Mesothelial cell of epicardium (in vitro differentiated cells): ENCODE measurements at places on chromosomes 5 and 9.

DNA sequence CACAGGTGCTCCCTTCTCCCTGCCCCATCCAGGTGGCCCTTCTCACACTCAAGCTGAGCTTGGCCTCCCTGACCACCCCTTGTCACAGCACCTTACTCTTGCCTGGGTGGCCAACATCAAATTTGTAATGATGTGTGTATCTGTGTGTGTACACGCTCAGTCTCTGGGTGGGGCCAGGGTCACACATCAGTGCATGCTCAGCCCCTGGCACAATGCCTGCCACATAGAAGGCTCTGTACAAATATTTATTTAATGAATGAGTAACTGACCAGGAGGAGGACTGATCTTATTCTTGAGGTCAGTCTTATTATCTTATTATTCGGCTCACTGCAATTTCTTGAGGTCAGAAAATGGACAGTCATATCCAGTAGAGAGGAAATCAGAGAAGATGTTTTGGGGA is 41.3 kb upstream of the HAND1 start:
- DNase-seq, result no peak

DNA sequence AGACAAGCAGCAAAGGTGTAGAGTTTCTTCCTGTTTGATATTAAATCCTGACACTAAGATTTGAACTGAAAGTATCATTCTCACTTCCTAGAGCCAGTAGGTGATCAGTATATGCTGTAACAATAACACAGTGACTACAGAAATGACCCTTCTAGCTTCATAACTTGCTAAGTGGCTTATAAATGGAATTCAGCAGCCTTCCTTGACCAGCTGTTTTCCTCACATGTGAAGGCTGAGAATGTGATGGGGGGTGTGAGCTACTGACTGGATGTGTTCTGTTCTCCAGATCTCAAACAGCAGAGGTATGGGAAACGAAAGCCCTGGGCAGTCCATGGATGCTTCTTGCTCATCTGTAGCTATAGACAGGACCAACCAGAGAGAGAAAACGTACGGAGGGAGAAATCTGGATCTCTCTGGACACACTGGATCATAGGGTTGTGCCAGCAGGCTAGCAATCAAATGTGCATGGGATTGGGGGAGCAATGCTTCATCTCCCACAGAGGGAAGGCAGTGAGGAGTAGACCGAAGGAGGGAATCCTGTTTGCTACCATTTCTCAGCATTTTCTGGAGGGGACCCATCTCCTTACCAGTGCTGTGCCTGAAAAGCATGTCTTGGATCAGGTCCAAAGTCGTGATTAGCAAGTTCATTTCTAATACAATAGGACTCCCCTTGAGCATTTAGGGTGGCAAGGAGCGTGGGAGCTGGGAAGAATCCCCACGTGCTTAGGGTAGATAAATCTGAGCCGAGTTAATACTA is 39.4 kb downstream of the TNFAIP8 start:
- DNase-seq, result no peak

- no peak for DNase-seq
Measured at GRCh38 chr5:120122703-120123102, 341.4 kb upstream of the PRR16 start.

DNA sequence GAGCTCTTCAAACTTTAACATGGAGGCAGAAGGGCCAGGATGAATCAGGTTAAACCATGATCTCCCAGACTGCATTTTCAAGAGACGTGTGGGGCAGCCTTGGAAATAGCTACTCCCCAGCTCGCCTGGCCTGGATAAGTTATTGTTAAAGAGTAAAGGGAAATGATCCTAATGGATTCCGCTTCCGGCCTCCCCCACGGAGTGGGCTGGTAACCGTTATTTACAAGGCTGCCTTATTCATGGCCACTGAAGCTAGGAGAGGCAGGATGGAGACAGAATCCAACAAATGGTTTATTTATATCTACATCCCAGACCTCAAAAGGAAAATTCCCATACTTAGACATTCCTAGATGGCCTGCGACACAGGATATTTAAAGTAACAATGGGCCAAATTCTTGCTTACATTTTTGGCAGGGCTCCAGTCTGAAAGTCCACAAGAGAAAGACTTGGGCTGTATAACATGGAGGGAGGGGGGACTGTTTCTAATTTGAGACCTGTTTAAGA is 27.9 kb downstream of the SPRY4 start:
- DNase-seq, result no peak

GRCh38 chr9:83669067-83669466 is 38.7 kb downstream of the UBQLN1 start:
- no peak for DNase-seq

DNA sequence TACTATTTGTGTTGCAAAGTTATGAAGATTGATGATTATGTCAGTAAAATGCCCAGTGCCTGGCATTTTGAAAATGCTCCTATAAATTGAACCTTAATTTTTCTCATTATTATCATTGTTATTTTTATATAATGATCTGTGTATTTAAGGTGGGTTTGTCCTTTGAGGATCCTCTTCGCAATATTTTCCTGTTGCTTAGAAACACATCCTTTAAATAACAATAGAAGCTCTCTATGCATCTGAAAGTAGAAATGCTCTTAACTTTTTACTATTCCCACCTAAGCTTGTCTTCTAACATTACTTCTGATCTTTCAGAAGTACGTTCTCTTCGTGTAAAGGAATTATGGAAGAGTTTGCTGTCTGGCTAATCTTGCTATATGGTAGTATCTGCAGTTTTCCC is 214.7 kb upstream of the TLX3 start:
- no peak for DNase-seq

DNA sequence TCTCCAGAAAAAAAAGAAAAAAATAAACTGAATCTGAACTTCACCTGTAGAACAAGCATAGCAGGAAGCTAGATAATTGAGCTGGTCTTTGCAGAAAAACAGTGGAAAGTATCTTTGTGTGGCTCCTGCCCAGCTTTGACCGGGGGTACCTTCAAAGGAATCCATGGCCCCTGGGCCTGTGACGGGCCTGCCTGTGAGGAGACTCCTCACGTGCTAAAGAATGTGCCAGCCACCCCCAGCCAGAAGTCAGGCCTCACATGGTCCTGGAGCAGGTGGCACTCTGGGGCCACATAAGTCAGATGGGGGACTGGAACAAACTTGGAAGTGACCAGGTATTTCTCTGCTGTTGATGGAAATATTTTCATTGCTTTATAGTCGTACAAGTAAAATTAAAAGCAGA is 4.1 kb downstream of the NDUFS6 start:
- no peak for DNase-seq

DNA sequence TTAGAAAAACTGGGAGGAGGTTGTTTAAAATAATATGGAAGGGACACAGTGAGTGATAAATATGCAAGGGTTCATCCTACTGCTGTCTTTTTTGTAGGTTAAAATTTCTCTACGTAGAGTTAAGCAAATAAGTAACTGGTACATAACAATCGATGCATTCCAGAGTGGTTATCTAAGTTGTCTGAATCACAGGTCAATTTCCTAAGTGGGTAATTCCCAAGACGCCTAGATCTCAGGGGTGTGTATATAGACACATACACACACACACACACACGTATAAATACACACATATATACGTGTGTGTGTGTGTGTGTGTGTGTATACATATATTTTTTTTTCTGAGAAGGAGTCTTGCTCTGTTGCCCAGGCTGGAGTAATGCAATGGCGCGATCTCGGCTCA is 22.3 kb downstream of the CAAP1 start:
- no peak for DNase-seq

GRCh38 chr9:14346231-14346791 is 32.4 kb upstream of the NFIB start:
- peak; percentile 43 for DNase-seq

DNA sequence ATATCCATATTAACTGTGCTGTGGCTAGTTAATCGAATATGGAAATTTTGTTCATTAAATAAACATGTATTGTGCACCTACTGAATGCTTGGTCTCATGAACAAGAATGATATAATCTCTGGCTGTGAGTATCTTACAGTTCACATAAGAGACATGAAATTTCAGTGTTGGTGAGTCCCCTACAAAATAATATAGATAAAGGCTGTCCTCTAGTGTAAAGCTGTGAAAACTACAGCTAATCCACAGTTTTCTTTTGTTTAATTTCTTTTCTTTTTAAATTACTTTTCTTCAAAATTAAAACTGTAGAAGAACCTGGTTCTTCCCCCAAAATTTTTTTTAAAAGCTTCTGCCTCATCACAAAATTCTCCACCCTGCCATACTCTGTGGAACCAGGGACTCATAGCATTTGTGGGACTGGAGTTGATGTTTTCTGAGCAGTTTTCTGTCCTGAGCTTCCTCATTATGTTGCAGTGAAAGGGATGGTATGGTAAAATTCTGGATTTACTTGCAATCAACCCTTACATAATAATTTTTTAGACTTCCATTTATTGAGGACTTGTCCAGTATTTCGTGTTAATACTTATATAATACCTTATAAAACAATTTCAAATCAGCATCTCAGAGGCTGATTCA is 135.0 kb downstream of the STK32A start:
- no peak for DNase-seq

GRCh38 chr5:122680623-122681350 is 94.1 kb upstream of the SNX2 start:
- DNase-seq, result no peak

DNA sequence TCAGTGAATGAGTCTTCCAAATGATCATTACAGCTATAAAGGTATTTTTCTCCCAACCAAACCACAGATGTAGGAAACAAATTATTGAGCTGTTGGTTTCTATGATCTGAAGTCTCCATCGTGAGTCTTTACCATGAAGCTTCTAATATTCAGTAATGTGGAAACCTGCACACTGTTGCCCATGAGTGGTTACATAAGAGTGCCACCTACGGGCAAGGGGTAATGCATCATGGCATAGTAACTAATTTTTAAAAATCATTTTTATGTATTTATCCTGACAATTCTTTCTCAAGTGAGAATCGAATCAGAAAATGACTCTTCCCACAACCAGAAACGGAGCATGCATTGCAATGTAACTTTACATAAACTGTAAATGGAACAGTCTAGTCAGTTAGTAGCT is 282.5 kb upstream of the SMARCA2 start:
- no peak for DNase-seq

DNA sequence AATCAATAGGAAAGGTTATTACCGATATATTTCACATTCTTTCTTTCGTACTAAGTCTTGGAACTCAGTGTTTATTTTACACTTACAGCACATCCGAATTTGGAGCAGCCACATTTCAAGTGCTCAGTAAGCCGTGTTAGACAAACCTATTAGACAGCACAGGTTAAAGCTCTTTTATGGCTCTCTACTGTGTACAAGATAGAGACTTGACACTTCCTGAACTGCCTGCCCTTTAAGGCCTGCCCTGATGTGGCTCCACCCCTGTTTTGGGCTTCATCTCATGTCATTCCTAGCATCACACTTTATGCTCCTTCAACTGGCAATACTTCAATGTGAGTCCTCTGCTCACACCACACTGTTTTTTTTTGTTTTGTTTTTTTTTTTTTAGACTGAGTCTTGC is 23.5 kb upstream of the SUSD1 start:
- no peak for DNase-seq
